ENCODE measurements at places on chromosomes 16 and 17.

DNA sequence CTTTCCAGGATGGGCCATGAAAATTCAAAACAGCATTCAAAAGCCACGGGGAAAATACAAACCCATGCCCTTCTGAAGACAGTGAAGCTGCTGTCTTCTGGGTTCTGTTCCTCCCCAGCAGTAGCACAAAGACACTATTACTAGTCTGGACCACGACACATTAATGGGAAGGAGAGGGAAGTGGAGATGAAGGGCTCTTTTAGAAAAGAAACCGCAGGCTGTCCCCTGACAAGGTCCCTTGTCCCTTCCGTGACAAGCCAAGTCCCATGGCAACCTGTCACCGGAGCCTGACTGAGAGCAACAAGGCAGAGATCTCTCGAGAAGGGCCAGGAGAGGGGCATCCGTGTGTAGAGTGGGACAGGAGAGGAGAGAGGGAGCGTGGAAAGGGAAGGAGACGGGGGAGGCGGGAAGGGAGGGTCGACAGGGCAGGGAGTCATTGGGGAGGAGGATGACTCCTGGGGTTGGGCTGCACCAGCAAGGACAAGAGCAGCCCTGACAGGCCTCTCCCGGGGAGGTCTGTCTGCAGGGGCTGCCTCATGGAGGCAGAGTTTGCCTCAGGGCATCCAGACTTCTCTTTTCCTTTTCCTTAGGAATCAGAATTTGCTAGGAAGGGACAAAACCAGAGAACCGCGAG, 436.2 kb downstream of the SLC39A11 start:
- DNase-seq = no peak

DNA sequence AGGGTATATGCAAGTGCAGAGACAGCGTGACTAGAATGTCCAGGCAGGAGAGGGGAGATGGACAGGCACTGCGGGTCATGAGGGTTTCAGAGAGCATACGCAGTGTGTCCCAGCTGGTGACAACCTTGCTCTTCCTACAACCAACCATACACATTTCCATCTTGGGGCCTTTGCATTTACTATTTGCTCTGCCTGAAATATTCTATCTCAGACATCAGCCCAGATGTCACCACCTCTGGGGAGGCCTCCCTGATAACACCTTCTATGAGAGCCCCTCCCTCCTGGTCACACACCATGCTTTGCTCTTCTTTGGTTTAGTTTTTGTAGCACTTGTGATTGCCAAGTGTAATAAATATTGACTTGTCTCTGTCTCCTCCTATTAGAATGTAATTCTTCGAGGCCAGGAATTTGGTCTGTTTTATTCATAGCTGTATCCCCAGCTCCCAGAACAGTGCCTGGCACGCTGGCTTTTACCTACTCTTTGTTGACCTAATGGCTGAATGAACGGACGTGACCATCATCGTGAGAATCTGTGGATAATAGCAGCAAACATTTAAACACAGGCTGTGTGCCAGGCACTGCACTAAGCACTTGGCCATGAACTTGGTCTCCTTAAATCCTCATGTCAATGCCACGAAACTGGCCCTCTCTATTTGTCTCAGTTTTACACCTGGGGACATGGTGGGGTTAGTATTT, 51.9 kb downstream of the PLCG2 start:
- no peak for DNase-seq

GRCh38 chr16:87076950-87077749, 240.0 kb downstream of the C16orf95 start:
- no peak for DNase-seq

GRCh38 chr16:54194334-54194743, 92.2 kb downstream of the IRX3 start:
- no peak for DNase-seq

DNA sequence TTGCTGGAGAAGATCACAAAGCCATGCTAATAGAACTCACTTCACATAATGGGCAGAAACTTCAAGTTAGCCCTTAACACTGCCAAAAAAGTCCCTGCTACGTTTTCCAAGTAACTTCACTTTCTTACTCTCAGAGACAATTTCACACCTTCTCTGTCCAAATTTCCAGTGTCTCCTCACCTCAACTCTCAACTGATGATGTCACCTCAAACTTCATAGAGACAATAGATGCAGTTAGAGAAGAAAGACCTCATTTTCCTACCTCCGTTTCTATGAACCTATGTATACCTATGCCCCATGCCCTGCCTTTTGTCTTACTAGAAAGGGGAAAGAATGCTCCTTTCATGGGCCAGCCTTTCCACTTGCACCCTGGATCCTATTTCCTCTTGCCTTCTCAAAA, 14.2 kb upstream of the EFCAB3 start:
- DNase-seq = no peak
